ENCODE measurements at places on chromosomes 7 and 10.

DNA sequence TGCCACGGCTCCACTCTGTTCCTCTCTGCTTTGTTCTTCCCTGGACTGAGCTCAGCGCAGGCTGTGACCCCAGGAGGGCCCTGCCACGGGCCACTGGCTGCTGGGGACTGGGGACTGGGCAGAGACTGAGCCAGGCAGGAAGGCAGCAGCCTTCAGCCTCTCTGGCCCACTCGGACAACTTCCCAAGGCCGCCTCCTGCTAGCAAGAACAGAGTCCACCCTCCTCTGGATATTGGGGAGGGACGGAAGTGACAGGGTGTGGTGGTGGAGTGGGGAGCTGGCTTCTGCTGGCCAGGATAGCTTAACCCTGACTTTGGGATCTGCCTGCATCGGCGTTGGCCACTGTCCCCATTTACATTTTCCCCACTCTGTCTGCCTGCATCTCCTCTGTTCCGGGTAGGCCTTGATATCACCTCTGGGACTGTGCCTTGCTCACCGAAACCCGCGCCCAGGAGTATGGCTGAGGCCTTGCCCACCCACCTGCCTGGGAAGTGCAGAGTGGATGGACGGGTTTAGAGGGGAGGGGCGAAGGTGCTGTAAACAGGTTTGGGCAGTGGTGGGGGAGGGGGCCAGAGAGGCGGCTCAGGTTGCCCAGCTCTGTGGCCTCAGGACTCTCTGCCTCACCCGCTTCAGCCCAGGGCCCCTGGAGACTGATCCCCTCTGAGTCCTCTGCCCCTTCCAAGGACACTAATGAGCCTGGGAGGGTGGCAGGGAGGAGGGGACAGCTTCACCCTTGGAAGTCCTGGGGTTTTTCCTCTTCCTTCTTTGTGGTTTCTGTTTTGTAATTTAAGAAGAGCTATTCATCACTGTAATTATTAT, 1.2 kb downstream of the CLDN4 start:
- peak; percentile 60 for DNase-seq

GRCh38 chr10:50866317-50866716, 19.1 kb downstream of the A1CF start:
- no peak for DNase-seq

GRCh38 chr7:155449869-155450557, 7.9 kb upstream of the EN2 start:
- DNase-seq = no peak

GRCh38 chr10:34706147-34706546, 108.9 kb downstream of the PARD3 start:
- no peak for DNase-seq

DNA sequence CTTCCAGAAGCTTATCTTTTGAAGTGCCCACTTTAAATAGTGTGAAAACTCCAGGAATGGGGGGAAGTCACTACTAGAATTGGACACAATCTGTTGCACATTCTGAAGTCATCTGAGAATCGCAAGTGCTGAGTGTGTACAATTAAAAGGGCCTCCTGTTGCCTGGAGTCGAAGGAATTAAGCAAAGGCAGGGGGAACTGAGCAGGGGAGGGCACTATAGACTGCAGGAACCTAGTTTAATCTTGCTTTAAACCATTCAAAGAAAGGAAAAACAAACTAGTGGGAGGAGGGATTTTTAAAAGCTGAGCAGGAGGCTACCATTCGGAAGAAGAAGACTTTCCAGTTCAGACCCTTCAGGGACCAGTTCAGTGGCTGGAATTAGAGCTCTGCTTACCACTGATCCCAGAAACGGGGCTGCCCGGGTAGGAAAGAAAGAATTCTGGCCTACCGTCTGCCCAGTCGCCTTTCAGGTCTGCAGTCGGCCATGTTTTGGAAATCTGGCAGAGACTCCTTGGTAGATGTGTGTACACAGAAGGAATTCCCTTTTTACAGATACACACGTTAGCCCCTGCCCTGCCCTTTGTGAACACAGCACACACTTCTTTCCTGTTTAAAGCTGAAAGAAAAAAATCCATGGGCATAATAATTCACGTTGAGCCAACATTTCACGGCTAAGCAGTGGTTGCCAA, 610.6 kb upstream of the FOXK1 start:
- DNase-seq = no peak

- DNase-seq = no peak
Measured at GRCh38 chr10:5692461-5693358, 8.1 kb downstream of the TASOR2 start.

DNA sequence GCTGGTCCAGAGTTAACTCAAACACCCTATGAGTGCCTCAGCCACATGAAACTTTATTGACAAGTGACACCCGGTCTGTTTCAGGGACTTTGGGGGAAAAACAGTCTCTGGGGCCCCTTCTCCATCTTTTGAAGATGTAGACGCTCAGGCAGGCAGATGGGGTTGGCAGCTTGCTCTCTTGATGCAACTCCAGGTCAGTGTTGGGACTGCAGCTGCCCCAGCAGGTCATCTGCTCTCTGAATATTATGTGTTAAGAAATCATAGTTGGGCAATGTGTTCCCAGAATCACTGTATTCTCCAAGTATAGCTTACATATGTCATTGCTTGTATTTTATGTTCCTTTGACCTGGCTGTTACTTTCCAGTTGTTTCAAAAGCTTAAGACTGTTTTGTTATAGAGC, 544.9 kb upstream of the MGMT start:
- no peak for DNase-seq

GRCh38 chr7:83550100-83550499, 98.8 kb downstream of the SEMA3E start:
- no peak for DNase-seq

- DNase-seq = no peak
Measured at GRCh38 chr10:73281097-73281496, 28.7 kb upstream of the MRPS16 start.

GRCh38 chr10:44316187-44316921, 68.5 kb downstream of the CXCL12 start:
- DNase-seq = peak; percentile 2

- no peak for DNase-seq
Measured at GRCh38 chr7:128029405-128029995, 1.7 kb downstream of the LRRC4 start.

GRCh38 chr7:105806592-105807447, 69.6 kb downstream of the ATXN7L1 start:
- DNase-seq = no peak

GRCh38 chr7:44629829-44630522, 23.5 kb downstream of the OGDH start:
- DNase-seq = no peak

DNA sequence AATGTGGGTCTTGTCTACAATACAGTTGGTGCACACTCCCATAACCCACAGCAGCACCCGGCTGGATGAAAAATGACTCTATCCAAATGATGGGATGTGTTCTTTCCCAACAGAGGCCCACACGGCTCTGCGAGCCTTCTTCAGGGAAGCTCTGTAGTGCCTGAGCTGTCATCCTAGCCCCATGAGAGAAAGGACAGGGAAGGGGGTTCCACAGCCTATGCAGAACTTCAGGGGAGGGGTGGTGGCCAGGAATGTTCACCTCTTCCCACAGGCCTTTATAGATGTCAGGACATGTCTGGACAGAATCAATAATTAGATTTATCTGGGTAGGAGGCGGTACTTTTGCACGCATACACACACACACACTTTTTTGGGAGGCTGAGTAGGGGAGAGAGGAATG, 109.0 kb downstream of the JCAD start:
- DNase-seq = no peak

GRCh38 chr10:86671985-86672710, 3.8 kb downstream of the LDB3 start:
- no peak for DNase-seq

- no peak for DNase-seq
Measured at GRCh38 chr10:109040622-109041021, 882.7 kb downstream of the XPNPEP1 start.

- no peak for DNase-seq
Measured at GRCh38 chr7:115869801-115870200, 160.8 kb downstream of the TFEC start.

DNA sequence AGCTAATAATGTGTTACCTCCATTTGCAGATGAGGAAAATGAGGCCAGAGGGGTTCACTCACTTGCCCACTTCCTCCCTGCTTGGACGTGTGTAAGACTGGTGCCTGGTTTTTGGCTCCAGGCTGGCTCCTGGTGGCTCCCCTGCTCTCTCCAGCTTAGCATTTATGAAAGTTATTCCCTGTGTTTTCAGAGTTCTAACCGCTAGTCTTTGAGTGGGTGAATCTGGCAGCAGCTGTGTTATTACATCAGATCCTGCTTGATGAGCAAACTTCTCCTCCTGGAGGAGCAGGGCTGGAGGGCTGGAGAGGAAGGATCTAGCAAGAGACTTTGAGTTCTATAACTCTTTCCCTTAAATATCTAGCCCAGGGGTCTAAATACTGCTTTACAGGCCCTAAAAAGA, 80.9 kb upstream of the AGBL3 start:
- no peak for DNase-seq

DNA sequence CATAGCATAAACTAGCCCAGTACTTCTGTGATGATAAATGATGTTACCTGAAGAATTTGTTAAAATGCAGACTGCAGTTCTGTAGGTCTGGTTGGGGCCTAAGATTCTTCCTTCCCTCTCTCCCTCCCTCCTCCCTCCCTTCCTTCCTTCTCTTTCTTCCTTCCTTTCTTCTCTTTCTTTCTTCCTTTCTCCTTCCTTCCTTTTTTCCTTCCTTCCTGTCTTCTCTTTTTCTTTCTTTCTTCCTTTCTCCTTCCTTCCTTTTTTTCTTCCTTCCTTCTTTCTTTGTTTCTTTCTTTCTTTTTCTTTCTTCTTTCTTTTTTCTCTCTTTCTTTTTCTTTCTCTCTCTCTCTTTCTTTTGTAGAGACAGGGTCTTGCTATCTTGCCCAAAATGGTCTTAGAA, 3.7 kb upstream of the SLC25A28 start:
- no peak for DNase-seq

DNA sequence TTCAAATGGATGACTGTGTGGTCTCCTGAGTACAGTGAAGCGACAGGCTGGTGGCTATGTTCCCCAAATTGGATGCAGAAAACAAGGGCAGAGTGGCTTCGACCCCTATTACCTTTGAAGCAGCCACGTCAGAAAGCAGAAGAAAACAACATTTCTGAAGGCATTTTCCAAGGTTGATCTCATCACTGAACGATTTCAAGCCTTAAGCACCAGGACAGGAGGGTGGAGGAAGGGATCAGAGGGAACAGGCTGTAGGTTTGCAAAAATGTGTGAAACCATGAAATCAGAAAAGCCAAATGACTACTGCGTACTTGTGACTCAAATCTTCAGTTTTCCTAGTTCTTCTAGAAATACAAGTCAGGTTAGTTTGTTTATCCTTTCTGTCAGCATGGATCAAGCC, 181.0 kb upstream of the TMEM106B start:
- DNase-seq = no peak

GRCh38 chr10:52268790-52269189, 45.3 kb upstream of the DKK1 start:
- DNase-seq = no peak

DNA sequence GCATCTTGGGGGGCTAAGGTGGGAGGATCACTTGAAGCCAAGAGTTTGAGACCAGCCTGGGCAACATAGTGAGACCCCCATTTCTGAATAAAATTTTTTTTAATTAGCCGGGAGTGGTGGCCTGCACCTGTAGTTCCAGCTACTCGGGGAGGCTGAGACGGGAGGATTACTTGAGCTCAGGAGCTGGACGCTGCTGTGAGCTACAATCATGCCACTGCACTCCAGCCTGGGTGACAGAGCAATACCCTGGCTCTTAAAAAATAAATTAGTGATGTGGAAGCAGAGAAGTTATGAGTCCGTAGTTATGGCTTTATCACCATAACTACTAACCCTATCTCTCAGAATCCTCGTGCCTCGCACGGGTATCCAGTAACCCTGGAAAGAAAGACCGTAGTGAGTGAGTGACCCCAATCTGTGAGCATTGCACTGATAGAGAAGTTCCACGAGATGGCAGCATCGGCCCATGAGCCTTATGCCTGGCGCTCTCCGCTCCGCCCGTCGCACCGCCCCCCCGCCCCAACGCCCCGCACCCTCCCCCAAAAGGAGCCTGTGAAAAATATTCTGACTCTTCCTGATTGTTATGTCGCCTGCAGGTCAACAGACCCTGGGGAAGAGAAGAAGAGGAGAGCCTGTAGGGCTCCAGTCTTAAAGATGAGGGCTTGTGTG, 4.9 kb upstream of the SLC29A3 start:
- DNase-seq = no peak

DNA sequence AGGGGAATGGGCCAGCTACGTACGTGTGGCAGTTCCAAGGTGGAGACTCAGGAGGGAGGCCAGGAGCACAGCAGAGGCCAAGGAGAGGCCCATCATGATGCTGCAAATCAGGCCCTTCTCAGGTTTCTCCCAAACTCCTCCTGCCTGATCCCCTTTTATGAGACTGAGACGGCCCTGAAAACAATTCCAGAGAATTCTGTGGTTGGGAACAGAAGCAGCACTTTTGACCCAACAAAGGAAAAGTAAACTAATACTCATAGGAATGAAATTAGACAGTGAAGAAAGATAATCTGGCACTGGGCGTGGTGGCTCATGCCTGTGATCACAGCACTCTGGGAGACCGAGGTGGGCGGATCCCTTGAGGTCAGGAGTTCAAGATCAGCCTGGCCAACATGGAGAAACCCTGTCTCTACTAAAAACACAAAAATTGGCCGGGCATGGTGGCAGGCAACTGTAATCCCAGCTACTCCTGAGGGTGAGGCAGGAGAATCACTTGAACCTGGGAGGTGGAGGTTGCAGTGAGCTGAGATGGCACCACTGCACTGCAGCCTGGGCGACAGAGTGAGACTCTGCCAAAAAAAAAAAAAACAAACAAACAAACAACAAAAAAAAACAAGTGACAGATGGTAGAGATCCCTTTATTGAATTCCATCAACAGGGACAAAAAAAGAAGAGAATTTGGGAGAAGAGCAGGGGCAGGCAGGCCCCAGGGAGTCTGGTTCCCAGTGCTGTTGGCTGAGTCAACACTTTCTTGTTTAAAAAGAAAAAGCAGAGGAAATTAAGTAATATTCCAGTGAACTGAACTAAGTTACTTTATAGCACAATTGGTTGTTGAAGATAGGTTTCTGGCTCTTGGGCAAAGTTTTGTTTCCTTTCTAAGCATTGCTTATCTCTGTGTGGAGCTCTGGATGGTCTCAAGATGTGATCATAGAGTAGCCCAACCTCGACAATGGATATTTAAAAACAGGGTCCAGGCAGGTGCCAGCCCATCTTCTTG, at the start of gene CCL26:
Gene CCL26 (minus strand): TSS at position 131 of the 997 bp plus-strand sequence. CDS start 35 bp downstream, at position 96.
- DNase-seq = no peak

DNA sequence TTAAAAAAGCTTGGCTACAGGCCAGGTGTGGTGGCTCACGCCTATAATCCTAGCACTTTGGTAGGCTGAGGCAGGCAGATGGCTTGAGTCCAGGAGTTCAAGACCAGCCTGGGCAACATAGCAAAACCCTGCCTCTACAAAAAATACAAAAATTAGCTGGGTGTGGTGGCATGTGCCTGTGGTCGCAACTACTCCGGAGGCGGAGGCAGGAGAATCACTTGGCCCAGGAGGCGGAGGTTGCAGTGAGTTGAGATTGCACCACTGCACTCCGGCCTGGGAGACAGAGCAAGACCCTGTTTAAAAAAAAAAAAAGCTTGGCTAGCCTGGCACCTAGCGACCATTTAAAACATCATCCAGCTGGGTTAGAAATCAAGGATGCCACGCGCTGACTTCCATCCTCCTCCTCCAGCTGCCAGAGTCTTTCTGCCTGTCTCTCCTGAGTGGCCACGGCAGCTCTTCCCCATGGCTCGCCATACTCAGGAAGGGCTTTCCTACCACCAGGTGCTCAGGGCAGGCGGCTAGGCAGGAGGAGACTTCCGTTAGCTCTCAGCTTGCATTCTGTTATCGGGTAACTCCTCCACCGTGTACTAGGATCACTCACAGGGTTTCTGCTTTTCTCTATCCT, 45.0 kb downstream of the DENND2A start:
- no peak for DNase-seq
